ENCODE measurements at places on chromosomes 16 and 17.

DNA sequence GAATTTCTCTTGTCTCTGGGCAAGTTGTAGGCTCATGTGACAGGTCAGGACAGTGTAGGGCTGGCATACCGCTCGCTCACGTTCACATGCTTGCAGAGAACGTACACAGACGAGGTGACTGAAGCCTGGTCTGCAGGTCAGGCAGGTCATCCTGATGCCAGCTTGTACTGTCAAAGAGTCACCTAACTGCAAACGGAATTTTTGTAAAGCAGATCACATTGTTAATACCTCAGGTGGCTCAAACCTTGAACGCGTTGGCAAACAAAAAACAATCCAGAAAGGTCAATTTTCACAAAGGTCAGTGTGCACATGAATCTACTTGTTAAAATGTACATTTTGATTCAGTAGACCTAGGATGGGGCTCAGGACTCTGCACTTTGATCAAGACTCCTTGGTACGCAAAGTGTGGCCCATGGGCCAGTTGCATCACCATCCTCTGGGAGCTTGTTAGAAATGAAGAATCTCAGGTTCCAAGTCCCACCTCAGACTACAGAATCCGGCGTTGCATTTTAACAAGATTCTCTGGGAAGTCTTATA lies 28.6 kb downstream of the ANKRD40 start:
- DNase-seq = no peak

GRCh38 chr17:82788206-82789001 lies 36.5 kb downstream of the TBCD start:
- no peak for DNase-seq

GRCh38 chr16:70494202-70494770 lies 29.1 kb downstream of the COG4 start:
- no peak for DNase-seq

DNA sequence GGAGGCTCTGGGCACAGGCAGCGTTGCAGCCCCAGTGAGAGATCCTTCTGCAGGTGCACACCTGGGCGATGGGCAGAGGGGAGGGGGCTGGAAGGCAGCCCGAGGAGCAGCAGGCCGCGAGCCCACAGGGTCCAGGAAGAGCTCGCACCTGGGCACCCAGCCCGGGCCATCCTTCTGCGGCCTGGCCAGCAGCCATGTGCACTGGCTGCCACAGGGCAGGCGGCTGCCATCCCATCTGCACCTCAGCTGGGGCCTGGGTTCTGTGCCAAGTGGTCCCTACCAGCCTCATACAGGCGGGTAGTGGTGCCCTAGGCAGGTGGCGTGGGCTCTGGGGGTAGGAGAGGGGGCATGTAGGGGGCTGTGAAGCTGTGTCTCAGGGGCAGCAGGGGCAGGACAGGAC lies 197.2 kb downstream of the RBFOX3 start:
- no peak for DNase-seq

DNA sequence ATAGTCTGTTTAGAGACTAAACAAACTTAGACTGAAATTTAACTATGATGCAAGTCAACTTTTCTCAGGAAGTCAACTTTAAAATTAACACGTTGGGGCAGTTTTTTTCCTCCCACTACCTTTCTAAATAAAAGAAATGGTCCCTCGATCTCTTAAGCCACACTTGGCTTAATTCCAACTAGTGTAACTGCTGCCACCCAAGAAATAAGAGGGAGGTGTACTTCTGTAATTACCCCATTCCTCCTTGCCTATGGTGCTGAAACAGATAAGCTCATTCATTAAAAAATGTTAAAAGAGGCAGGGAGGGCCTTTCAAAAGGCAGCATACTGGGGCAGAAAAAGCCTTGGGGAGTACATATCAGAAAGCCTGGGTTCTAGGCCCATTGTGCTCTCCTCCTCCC lies 59.8 kb downstream of the NCOR1 start:
- no peak for DNase-seq

DNA sequence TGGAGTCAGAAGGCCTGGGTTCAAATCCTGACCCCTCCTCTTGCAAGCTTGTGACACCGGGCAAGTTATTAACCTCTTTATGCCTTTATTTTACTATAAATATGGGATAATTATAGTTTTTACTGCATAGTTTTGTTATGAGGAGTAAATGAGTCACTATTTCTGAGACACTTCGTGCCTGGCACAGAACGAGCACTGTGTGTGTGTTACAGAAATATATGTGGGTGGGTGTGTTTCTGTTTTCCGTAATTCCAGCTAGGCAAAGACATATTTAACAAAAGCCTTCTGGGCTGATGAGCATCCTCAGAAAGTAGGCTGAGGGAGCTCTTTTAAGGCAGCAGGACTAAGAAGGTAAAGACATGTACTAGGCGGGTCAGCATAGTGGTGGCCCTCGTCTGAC lies 417.9 kb downstream of the MAF start:
- DNase-seq = no peak

GRCh38 chr16:24508614-24509013 lies 30.8 kb upstream of the RBBP6 start:
- no peak for DNase-seq

DNA sequence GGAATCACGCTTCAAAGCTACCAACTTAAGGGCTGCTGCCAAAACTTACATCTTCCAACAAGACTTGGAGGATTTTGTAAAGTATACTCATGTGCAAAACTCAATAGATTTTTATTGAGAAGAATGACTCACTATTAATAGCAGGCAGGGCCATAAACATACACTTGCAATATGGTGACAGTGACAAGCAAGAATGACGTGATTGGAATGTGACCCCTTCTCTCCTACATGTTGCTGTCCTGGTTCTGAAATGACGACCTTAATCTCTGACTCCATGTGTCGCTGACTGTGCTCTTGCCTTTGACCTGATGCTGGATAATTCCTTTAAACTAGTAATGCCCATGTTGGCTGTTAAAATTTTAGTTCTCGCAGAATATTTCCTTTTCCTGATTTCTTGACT lies 174.5 kb downstream of the PARN start:
- DNase-seq = no peak

DNA sequence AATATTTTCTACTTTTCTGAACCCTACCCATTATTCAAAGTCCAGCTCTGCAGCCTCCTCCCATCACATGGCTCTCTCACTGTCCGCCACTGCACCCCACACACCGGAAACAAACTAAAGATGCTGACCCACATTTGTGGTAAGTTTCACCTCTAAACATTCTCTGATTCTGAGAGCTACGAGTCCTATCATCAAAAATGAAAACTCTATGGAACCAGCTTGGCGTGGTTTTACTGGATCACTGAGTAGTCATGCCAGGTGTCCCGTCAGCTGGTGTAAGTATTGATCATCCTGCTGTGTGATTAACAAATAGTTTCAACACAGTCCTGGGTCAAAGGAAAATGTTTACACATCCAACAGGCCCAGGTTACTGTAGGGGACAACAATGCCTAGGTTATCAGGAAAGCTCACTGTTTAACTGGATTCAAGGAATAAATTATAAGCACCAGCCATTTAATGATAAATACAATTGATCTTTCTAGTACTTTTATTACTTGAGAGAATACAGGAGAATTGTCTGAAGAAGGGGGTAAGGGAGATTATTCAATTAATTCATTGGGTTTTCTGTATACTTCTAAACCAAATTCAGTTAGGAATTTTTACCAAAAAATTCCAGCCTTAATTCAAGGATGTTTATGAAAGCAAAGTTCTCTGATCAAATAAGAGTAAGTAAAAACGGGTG lies 33.9 kb downstream of the CYTH1 start:
- DNase-seq = no peak

- DNase-seq = no peak
These were observed 15.7 kb upstream of the CBX8 start for GRCh38 chr17:79812353-79813258.

DNA sequence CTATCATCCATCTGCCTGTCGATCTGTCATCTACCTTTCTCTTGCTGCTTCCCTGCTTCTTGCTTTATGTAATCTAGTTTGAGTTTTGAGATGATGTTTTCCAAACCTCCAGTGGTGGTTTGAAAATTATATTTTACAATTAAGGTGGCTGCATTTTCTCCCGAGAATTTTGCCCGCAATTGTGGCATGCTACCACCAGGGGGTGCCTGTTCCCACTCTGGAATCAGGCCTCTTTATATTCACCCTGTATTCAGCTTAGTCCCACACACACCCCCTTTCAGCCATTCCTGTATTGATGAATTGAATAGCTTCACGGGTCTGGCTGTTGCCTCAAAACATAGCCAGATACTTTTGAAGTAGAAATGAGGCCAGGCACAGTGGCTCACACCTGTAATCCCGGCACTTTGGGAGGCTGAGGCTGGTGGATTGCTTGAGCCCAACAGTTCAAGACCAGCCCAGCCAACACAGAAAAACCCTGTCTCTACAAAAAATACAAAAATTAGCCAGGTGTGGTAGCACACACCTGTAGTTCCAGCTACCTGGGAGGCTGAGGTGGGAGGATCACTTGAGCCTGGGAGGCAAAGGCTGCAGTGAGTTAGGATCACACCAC lies 3.2 kb downstream of the PRSS22 start:
- no peak for DNase-seq

DNA sequence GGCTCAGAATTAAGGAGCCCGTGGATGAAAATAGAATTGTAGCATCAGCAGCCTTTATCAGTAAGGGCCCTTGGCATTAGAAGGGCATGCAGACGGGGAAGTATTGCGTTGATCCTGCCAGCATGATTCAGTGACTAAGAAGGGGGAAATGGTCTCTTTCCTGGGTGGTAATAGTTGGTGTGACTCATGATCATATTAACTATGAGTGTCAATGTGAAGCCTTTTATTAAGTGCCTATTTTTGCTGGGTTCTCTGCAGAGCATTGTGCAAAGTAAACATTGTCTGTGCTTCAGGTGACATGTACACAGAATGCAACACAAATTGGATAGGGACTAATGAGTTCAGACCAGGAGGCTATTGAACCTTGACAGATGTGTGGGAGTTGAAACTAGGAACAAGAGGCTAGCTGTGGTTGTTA lies 24.5 kb downstream of the RCVRN start:
- no peak for DNase-seq
